DMS 273 treated with DMSO at 0.1 percent for 48 hours (cell line): ENCODE measurements at places on chromosomes 6 and 20.
A peak's percentile ranks its signal among the peaks of the same experiment; 100 is the strongest.

GRCh38 chr6:28982476-28983266 is 22.4 kb downstream of the ZNF311 start:
- DNase-seq, result peak; percentile 78

GRCh38 chr6:43271103-43271815 is 26.8 kb upstream of the SLC22A7 start:
- no peak for DNase-seq

GRCh38 chr6:42984924-42985475 is 630 bp downstream of the PPP2R5D start:
- no peak for DNase-seq

- no peak for DNase-seq
These were observed 14.5 kb downstream of the PREP start for GRCh38 chr6:105388392-105388791.

DNA sequence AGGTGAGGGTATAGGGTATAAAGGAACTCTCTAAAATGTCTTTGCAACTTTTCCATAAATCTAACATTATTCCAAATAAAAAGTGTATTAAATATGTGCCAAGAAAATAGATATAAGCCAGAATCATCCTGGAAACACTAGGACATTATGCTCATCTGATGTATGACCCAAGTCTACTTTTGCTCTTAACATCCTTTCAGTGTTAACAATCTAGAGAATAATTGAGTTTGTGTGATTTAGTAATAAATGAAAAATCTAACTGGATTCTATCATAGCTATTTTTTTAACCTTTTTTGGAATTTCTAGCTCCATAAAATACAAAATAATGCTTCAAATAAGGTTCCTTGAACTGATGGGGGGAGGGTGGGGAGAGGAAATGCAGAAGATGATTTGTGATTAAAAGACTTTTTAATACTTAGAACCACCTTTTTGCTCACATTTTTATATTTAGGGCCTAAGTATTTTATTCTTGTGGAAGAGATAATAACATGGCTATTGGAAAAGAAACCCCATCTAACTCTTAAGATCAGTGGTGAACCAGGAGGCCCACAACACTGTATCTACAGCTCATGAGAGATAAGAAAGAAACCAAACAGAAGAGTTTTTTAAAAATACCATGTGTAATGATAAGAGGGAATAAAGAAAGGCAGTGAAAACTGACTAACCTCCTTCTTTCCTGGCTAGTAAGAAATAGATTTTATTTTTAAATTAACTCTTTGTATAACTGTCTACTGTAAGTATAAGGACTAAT is 68.5 kb downstream of the PDSS2 start:
- no peak for DNase-seq

GRCh38 chr20:9609887-9610502 is 95.6 kb downstream of the LAMP5 start:
- peak; percentile 13 for DNase-seq

- DNase-seq, result no peak
These were observed 20.9 kb upstream of the EPM2A start for GRCh38 chr6:145756170-145756662.

DNA sequence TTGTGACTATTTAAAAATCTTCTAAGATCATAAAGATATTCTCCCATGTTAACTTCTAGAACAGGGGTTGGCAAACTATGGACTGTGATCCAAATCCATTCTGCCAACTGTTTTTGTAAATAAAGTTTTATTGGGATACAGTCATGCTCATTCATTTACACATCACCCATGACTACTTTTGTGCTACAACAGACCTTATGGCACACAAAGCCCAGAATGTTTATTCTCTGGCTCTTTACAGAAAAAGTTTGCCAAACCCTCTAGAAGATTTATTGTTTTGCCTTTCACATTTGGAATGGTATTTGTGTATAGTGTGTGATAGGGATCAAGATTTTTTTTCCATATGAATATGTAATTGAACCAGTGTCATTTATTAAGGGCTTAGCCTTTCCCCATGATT is 341.7 kb downstream of the CD83 start:
- no peak for DNase-seq

- DNase-seq, result no peak
These were observed 138.7 kb upstream of the SLC24A3 start for GRCh38 chr20:19073584-19074218.

DNA sequence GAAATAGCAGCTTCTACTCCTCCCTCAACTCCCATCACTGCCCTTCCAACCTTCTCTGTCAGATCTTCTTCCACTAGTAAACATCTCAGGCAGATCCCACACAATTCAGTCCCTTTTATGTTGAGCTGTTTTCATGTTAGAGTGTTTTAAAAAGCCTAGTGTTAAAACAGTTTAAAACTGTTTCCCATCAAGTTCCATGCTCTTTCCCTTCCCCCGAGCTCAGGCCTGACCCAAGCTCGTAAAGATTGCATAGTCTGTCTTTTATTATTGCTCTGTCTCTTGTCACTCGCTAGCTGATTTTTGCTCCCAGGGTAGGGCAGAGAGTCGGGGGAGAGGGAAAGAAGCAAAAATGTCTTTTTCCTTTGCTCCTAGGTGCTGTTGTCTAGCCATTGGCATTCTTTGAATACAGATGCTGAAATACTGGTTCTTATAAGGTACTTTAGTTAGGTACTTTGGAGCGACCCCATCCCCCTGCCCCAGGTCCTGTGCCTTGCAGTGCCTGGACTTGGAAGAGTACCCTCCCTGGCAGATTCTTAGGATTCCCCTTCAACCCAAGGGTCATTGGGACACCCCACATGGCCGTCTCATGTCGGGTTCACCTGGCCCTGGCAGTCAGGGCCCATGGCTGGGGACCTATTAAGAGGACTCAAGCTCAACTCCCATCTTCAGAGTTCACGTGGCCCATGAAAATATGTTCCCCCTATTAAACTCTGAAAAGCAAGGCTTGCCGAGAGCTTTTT is 101.2 kb upstream of the ARMC2 start:
- no peak for DNase-seq

GRCh38 chr6:32046450-32047083 is 8.4 kb downstream of the CYP21A2 start:
- no peak for DNase-seq

GRCh38 chr6:73391675-73392074 is 3.0 kb upstream of the DDX43 start:
- no peak for DNase-seq

DNA sequence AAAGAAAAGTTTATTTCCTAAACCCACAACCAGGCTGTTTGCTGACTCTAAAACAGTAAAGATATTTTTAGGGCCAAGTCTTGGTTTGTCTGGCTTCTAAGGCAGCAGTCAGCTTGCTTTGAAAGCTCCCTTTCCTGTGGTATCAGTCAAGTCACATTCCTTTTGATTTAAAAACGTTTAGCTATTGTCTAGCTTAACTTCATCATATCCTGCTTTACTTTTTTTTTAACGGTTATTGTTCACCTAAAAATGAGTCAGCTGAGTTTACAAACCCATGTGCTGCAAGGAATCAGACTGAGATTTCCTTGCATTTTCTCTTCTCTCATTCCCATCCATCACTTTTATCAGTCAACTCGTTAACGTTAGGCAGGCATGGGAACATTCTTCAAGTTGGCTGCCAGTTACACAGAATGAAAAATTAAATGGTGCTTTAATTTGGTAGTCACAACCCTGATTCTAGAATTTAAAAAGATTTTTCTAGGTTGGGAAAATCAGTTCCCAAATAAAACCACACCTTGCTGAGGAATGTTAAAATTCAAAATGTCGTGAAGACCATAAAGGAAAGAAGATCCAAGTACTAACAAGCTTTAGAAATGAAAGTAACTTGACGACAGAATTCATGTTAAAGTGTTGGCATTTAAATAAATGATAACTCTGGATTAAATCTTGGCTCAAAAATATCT is 45.9 kb downstream of the ELOVL5 start:
- no peak for DNase-seq

DNA sequence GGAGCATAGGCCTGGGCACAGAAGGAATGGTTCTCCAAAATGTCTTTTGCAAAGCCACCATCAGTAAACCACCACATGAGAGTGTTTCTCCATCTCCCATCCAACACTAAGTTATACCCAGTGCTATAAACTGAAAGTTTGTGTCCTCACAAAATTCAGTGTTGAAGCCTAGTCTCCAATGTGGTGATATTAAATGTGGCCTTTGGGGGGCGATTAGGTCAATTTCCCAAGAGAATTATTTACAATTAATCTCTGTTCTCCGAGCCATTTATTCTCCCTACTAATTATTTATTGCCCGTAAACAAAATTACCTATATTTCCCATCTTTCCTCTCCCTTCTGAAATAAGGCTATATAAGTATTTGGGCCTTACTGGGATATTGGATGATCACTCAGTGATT is 26.1 kb downstream of the OR2B2 start:
- no peak for DNase-seq

GRCh38 chr6:28794175-28795002 is 129.4 kb downstream of the TRIM27 start:
- DNase-seq, result peak; percentile 52

GRCh38 chr6:72689107-72689954 is 67.5 kb downstream of the KCNQ5 start:
- no peak for DNase-seq

GRCh38 chr6:90514496-90514895 is 72.4 kb downstream of the MAP3K7 start:
- no peak for DNase-seq

DNA sequence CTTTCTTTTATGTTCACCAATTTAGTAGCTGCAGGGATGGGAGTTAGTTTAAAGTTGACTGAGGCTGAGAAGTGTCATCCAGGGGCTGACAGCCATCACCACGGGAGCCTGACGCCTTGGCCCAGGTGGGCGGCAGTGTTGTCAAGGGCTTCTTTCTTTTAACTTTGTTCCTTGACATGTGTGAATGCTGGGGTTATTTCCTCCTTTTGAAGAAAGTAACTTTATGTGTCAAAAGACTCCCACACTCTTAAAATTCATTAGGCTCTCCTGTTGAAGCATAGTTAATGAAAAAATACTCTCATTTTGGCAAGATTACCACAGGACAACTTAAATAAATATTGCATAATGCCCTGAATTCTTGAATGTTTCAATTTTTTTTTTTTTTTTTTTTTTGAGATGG is 50.0 kb downstream of the SASH1 start:
- no peak for DNase-seq

GRCh38 chr6:6694368-6694780 is 105.9 kb downstream of the LY86 start:
- DNase-seq, result peak; percentile 41

GRCh38 chr6:30678964-30679726 is 6.3 kb upstream of the DHX16 start:
- DNase-seq, result peak; percentile 45

- no peak for DNase-seq
These were observed 476.2 kb downstream of the MMUT start for GRCh38 chr6:48986845-48987244.

- no peak for DNase-seq
These were observed 38.5 kb downstream of the SNRNP48 start for GRCh38 chr6:7628479-7628878.

- no peak for DNase-seq
These were observed 4.9 kb upstream of the ZFP57 start for GRCh38 chr6:29685718-29686326.

DNA sequence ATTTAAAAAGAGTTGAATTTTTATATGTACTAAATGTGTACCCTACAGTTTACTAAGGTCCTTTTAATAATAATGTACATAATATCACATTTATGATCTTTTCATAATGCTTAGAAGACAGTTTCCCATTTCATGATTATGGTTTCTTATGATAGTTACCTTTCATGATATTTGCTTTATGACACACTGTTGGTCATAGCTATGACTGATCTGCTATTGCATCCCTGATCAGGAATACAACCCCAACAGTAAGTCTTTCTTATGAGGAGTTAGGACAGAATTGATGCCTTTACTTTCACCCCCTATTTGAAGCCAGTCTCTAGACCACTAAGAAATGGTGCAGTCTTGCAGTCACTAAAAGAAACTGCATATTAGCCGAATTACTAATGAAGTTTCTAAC is 31.0 kb downstream of the LCA5 start:
- DNase-seq, result no peak

DNA sequence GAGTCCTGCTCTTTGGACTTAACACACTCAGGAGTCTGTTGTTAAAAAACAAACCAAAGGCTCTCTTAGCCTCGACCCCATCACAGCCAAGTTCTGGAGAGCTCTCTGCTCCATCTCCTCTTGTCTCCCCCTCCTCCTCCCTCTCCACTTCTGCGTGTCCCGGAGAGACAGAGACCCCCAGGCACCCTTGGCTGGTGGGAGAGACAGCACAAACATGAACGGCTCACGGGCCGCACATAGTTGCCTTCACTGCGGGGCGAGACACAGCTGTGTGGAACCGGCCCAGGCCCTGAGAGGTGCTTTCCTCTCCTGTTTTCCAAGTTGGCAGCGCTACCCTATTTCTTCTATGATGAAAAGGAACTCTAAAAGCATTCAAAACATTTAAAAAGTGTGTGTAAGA is 23.3 kb upstream of the MYT1 start:
- no peak for DNase-seq

DNA sequence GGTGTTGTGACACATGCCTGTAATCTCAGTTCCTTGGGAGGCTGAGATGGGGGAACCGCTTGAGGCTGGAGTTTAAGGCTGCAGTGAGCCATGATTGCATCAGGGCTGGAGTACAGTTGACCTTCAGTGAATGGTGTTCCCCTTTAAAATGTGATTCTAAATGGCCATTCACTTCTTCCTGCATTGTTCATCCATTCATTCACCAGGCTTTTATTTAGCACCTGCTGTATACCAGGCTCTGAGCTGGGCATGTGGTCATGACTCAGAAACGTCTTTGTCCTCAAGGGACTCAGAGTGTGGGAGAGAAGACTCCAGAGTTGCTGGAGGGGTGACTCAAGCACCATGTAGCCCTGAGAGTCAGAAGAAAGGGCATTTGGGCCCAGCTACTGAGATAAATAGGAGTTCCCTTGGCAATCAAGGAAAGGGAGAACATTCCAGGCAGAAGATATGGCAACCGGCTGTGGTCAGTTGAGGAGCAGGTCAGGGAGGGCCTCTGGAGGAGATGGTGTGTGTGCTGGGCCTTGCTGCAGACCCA is 101.1 kb downstream of the DLGAP4 start:
- no peak for DNase-seq

DNA sequence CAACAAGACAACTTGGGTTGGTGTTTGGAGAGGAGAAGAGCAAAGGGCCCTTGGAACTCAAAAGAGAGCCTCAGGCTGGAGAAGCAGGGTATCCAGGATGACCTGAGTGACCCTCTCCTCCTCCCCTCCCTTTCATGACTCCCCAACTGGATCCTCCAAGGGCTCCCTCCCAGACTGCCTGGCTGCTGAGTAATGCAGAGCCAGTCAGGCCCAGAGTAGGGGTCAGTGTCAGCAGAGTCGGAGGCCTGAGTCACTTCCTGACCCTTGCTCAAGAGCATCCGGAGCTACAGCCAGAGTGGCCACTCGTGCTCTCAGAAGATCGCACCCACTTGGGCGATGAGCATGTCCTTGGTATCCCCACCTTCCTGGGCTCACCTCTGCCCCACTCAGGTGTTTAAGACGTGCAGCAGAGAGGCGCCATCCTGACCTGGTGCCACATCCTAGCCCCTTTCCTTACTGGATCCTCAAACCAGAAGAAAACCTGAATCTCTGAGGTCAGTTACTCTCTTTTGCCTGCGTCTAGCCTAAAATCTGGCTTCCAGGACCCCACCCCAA is 2.8 kb upstream of the MAPK13 start:
- DNase-seq, result no peak

- DNase-seq, result peak; percentile 47
These were observed 195.6 kb upstream of the RIN2 start for GRCh38 chr20:19562426-19562825.

- DNase-seq, result no peak
These were observed 107.3 kb downstream of the EPB41L2 start for GRCh38 chr6:130955755-130956154.
